Brain microvascular endothelial cell (primary cell): ENCODE measurements at places on chromosomes 5 and 9.

DNA sequence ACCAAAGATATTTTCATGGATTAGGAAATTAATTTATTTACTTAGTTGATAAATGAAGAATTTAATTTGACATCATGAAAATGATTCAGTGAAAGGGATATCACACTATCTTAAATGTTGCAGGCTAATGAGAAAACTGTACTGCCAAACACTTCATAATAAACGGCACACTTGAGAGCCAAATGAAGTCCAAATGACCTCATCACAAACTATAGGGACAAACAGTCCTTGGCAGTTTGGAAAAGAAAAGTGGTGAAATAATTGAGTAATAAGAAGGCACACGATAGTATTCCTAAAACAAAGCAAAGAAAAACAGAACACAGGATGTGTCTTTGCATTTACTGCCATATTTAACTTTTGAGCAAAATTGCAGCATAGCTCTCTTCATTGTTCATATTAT lies 116.9 kb upstream of the TLR4 start:
- DNase-seq = no peak

- DNase-seq = no peak
Measured at GRCh38 chr9:19233344-19233743, 2.9 kb downstream of the DENND4C start.

DNA sequence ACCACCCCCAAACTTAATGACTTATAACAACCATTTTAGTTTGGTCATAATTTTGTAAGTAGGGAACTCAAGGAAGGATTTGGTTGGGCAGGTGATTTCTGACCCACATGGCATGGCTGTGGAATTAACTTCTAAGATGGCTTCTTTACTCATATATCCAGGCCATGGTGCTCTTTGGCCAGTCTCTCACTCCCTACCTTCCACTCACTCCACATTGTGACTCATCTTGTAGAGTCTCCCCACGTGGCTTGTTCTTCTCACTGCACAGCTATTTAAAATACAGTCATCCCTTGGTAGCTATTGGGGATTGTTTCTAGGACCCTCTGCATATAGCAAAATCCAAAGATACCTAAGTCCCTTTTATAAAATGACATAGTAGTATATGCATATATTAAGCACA lies 76.6 kb upstream of the MAST4 start:
- DNase-seq = no peak

DNA sequence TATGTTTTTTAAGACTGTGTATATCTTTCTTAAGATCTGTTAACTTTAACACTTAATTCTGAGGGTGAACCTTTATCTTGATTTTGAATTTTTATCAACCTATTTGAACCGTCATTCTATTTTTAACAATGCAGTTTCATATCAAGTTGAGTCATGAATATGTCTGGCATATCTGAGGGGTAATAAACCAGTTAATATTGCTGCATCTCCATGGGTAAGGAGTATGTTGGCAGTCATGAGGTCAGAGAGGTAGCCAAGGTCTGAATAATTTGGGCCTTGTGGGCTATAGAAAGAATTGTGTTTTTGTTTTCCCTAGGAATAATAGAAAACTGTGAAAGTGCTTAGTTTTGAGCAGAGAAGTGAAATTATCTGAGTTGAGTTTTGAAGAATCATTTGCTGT lies 419.0 kb downstream of the PLK2 start:
- DNase-seq = no peak

GRCh38 chr5:1636981-1637638 lies 113.3 kb upstream of the LPCAT1 start:
- no peak for DNase-seq

DNA sequence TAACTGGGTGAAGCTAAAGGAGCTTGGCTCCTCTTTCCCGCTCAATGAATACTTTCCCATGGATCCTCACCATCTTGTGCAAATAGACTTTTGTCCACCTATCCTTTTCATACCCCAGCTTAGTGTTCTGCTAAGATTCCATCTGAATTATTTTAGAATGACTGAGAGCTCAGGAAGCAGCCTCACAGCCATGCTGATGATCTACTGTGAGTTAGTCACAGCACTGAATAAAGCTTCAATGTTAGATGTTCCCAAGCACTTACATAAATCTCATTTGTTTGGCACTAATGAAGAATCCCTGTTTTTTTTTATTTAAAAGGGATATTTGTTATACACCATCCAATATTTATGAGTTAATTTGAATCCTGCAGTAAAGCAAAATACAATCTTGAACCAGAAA lies 317.6 kb upstream of the TRPC7 start:
- no peak for DNase-seq

GRCh38 chr9:113886026-113886369 lies 9.9 kb downstream of the ZNF618 start:
- no peak for DNase-seq

- no peak for DNase-seq
Measured at GRCh38 chr9:19649336-19650041, 139.3 kb downstream of the SLC24A2 start.

GRCh38 chr9:89431930-89432725 lies 65.8 kb downstream of the SEMA4D start:
- DNase-seq = no peak
